CD4-positive, alpha-beta T cell treated with Interleukin-21 for 1 hour (primary cell): ENCODE measurements at places on chromosomes 1 and 21.

DNA sequence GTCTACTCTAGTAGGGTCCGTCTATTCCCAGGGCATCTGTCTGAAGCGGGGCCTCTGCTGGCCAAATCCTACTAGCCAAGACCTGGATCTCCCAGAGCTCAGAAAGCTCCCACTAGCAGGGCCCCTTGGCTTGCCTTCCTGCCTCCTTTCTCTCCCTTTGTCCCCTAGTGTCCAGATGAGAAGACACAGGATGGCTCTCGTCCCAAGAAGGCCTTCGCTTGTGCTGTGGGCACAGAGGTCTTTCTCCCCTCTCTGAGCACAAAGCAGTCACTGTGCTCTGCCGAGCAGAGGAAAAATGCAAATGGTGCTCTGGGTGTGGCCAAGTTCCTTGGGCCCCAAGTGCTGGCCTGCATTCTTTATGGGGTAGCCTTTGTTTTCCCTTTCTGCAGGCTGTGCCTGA, 13.0 kb upstream of the GPR137B start:
- DNase-seq: no peak

- DNase-seq: no peak
Observed at GRCh38 chr21:33255404-33255803, 10.8 kb upstream of the IL10RB start.

DNA sequence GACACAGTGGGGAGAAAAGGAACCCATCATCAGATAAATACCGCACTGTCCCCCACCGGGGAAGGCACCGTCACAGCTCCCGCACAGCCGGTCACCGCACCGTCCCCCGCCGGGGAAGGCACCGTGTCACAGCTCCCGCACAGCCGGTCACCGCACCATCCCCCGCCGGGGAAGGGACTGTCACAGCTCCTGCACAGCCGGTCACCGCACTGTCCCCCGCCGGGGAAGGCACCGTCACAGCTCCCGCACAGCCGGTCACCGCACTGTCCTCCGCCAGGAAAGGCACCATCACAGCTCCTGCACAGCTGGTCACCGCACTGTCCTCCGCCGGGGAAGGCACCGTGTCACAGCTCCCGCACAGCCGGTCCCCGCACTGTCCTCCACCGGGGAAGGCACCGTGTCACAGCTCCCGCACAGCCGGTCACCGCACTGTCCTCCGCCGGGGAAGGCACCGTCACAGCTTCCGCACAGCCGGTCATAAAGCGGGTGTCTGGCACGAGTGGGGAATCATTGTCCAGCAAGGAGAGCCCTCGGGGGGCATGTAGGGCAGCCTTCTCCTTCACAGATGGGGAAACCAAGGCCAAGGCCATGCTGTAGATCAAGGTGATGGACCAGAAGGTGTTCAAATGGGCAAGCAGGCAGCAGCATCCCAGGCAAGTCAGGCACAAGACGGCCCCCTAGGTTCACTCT, 280.1 kb downstream of the NPHP4 start:
- DNase-seq: no peak

GRCh38 chr1:208187499-208188041, 56.6 kb downstream of the PLXNA2 start:
- no peak for DNase-seq

- no peak for DNase-seq
Observed at GRCh38 chr1:116417678-116418077, 44.6 kb downstream of the ATP1A1 start.

DNA sequence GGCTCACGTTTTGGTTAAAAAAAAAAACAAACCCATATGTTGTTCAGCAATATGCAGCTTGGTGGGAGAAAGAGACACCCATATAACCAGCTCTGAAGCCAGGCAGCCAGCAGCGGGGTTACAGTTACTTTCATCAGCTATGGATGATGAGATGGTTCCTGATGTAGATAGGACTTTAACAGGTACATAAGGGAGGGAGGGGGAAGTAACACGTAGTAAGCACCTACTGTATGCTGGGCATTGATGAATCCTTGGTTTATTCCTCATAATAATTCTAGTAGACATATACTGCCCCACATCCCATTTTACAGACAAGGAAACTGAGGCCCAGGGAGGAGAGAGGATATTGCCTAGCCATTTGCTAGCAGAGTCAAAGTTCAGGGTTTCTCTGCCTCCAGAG, 2.0 kb downstream of the SLC1A7 start:
- DNase-seq: no peak

DNA sequence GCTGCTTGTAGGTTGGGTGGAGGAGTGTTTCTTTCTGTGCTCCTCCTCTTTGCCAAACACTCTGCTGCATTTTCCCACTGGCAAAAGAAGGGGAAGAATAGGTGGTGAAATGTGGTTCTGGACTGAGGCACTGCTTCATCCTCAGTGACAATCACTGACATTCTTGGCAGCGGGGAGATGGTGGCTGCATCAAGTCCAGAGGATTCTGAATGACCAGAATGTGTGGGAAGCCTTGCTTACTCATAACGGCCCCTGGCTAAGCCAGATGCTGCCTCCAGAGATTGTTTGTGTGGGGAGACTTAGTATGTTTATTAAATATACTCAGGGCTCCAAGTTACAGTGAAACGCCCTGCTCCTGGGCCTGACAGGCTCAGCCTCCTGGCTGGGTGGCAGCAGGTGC, 160.3 kb downstream of the CACNA1E start:
- no peak for DNase-seq

GRCh38 chr21:39649526-39649925, 36.8 kb downstream of the B3GALT5 start:
- no peak for DNase-seq

GRCh38 chr21:46317710-46318463, 5.8 kb downstream of the C21orf58 start:
- DNase-seq: no peak

- DNase-seq: no peak
Observed at GRCh38 chr21:42475036-42475435, 21.0 kb downstream of the RSPH1 start.

- no peak for DNase-seq
Observed at GRCh38 chr1:47765236-47765635, 231.9 kb downstream of the TRABD2B start.

- DNase-seq: no peak
Observed at GRCh38 chr1:33473900-33474299, 1.5 kb downstream of the ZSCAN20 start.

DNA sequence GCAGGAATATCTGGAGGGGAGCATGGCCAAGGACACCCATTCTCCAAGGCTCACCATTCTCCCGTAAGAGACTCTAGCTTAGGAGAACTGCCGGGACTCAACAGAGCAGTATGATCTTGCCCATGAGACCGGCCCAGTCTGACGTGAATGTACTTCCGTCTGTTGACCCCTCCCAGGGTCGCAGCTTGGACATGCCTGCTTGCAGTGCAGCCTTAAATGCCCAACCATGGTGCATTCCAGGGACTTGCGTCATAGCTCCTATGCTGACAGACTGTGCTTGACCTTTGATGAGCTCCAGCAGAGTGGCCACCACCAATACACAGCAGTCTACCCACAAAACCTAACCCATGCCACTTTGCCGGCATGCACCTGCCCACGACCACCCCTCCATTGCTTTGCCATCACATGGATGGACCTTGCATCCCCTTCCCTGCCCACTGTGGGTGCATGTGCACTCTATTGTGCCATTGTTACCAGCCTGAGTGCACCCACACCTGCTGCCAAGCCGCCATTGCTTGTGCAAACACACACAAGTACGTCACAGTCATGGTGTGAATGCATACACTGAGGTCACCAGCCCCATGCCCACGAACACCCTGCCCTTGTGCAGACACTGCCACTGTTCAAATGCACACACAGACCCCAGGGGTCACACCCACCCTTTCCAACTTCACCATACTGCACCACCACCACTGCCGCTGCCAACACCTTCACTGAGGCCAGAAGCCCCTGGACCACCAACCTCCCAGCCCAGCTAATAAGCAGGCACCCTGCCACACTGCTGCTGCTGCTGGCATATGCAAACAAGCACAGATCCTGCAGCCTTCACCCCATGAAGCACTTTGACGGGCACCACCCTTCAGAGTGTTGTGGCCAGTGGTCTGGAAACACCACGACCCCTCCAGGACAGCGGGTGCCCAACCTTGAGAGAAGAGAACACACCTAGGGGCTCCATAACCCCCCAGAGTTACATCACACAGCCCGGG, 1141.3 kb downstream of the BRINP3 start:
- no peak for DNase-seq

DNA sequence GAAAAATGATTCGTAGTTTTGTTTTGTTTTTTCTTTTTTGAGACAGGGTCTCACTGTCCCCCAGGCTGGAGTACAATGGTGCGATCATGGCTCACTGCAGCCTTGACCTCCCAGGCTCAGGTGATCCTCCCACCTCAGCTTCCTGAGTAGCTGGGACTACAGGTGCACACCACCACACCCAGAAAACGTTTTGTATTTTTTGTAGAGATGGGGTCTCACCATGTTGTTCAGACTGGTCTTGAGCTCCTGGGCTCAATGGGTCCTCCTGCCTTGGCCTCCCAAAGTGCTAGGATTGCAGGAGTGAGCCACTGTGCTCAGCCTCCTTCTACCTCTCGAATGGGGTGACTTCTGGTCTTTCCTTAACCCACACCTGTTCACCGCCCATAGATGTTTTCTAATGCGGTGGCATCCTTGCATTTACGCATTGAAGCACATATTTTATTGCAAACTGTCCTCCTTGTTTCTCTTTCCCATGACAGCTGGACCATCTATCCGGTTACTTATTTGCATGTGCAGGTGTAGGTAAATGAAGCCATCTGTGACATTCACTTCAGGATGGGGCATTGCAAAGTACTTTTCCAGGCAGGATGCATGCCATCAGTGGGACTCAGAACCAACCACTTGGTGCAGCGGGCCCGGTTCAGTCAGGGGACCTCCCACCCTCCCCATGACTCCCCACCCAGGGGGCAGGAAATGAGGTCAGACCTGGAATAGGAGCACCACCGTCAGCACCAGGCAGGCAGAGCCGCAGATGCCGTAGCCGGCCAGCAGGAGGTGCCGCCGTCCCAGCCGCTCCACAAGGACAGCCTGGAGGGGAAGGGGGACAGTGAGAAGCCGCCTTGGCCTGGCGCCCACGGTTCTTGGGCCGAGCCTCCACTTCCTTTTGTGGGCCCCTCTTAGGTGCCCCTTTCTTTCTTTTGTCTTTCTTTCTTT, 16.5 kb downstream of the SLC2A7 start:
- peak; percentile 8 for DNase-seq

- DNase-seq: no peak
Observed at GRCh38 chr1:2032737-2033136, 13.6 kb downstream of the GABRD start.

DNA sequence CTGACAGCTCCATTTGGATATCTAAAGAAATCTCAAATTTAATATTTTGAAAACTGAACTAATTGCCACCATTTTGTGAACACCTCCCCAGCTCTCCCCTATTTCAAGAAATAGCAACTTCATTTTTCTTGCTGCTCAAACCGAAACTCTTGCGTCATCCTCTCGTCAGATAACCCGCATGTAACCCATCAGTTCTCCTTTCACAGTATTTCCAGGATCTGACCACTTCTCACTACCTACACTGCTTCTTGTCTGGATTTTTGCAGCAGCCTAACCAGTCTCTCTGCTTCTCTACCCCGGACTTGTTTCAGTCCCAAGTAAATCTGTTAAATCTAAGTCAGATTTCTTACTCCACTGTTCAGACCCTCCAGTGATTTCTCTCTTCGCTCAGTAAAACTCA, 75.6 kb downstream of the MTR start:
- peak; percentile 8 for DNase-seq

DNA sequence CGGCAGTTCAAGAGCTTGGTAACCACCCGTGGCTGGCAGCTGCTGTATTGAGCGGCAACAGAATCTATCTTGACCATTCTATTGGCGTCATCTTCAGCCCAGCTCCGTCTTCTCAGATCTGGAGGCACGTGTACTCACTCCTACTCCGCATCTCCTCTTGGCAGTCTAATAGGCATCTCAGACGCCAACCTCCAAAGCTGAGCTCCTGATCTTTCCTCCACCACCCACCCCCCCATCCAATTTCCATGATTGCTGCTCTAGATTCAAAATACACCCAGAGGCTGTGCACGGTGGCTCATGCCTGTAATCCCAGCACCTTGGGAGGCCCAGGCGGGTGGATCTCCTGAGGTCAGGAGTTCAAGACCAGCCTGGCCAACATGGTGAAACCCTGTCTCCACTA, 84.6 kb upstream of the CASZ1 start:
- no peak for DNase-seq

DNA sequence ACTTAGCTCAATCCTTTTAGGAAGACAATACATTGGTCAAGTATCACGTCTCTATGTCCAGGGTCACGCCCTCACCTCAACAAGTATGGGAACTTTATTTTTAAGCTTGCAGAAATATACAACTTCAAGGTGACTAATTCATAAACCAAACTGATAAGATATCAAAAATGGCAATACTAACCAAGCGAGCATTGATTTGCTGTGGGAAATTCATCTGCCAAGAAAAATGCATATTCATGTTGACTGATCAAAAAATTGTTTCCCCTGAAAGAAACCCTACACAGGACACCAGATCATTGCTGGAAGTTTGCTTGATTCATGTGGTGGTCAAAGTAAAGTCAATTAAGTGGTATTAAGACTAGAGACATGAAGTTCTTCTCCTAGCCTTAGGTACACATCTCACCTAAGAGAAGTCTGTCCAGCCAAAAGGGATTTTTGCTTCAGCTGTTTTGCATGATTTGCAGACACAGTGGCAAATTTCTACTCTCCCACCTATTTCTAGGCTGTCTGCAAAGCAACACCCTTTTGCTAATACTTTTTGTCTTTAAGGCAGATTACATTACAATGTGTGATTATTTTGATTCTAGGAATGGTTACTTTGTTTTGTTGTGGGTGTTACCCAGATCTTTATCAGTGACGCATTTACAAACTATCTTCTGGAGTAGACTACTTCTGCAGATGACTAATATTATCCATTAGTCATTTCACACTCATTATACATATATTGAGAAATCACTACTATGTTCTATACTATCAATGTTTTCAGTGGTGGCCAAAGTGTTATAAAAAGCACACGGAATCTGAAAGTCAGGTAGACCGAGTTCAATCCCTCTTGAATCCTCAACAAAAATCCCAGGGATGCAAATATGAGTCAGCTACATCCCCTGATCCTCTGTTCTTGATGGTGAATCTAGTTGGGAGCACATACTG, 12.4 kb downstream of the SAMSN1 start:
- peak; percentile 86 for DNase-seq

GRCh38 chr1:204103431-204103741, 30.5 kb downstream of the SOX13 start:
- no peak for DNase-seq

DNA sequence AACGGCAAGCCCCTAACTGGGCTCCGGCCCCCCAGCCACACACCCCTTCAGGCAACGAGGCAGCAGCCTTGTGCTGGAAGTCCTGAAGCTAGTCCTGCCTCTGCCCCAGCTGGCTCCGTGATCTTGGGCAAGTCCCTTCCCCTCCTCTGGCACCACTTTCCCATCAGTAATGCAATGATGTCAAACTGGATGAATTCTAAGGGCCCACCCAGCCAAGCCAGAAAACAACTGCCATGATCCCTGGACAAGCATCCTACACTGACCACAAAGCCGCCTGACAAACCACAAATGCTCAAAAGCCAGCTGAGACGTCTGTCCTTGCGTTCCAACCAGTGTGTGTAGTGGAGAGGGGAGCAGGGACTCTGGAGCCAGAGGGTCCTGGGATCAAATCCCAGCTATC, 26.8 kb downstream of the IFFO2 start:
- no peak for DNase-seq

GRCh38 chr1:118660769-118661168, 327.4 kb downstream of the TBX15 start:
- DNase-seq: no peak

- DNase-seq: no peak
Observed at GRCh38 chr21:16815243-16815642, 697.6 kb upstream of the CXADR start.

GRCh38 chr1:238653693-238654321, 732.6 kb upstream of the CHRM3 start:
- DNase-seq: no peak
